ENCODE measurements at places on chromosomes 16 and 17.

DNA sequence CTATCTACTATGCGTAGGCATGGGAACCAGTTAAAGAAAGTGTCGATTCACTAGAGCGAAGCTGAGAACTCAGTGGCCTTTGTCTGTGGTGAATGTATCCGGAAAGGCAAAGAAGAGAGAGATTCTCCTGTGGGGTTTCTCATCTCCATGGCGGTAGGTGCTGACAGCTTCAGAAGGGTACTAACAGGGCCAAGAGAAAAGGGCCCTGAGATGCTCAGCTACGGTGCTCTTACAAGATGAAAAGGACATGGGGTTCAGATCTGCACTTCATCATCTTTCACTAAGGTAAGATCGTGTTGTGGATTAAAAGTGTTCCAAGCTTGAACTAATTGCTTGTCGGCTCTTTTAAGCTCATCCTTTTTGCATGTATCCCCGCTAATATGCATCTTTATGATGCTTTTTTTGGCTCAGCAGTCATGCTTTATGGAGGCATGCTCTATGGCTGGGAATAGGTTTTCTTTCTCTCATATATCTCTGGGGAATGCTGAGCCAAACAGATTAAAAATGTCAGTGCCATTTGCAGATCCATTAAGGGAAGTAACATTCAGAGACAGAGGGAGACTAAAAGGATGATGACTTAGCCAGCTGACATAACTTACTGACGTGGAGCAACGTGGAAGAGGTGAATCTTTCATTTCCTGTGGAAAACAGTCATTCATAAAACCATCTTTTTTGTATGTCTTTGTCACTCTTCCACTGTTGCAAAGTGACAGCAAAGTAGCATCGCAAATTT is 29.9 kb downstream of the KCNJ16 start:
- DNase-seq, result no peak

DNA sequence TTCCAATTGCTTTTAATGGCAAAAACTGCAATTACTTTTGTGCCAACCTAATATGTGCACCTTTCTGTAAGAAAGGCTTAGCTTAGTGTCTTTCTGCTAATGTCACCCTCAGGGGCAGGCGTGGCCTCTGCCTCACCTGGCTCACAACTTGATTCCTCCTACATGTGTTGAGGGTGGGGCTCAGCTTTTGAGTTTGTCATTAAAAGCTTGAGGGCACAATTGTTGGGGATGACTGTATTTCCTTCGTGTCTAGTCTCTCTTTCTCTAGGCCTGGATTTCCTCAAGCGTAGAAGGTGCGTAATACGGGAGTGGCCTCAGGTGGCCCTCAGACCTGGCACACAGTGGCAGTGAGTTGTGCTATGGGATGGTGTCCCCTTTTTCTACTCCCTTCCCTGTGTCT is 94.4 kb downstream of the CLEC16A start:
- DNase-seq, result no peak

- no peak for DNase-seq
Measured at GRCh38 chr17:69702078-69702477, 287.6 kb downstream of the MAP2K6 start.

DNA sequence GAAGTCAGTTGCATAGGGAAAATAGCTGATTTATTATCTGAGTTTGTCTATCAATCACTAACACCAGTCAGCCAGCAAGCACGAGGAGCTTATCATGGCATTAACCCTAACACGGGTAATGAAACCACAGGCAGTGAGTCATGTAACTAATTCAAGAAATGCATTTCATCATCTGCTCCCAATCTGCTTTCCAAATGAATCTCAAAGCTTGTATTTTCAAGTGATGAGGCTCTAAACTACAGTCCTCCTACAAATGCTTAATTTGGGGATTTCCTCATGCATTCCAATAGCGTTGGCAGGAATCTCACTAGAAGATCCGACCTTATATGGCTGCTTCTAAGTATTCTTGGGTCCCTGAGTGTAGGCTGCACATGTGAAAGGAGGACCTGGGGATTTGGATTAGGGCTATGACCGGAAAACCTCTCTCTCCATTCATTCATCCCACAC is 118.4 kb upstream of the HSBP1 start:
- no peak for DNase-seq

- DNase-seq, result no peak
Measured at GRCh38 chr16:25235991-25236390, 19.2 kb downstream of the AQP8 start.

GRCh38 chr17:73228748-73229236 is 32.9 kb downstream of the CPSF4L start:
- no peak for DNase-seq

DNA sequence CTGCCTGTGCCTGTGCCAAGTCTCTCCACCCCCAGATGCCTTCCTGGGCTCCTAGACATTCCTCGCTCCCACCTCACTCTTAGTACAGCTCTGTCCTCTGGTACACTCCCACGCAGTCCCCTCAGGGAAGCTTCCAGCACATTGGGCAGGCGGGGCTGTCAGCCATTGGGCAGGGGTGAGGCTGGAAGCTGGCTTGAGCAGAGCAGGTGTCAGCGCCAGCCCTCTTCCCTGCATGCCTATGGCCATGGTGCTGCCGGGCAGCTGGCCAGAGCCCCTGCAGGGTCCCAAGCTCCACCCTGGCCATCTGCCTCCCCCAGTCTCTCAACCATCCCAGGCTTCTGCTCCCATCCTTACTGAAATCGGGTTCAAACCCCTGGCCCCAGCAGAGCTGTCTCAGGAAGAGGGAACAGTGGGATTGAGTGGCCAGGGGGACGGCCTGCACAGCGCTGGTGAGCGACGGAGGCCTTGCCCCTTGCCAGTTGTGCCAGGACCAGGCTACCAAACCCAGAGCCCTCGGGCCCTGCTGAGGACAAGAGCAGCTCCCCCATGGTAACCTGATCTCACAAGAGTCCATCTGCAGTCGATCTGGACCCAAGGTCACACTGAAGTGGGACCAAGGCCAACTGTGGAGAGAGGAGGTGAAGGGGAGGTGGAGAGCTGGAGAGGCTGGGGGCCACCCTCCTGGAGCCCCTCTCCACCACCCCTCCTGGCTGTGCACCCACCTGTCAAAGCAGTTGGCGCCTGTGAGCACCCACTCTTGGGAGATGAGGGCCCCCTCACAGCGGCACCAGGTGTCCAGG is 2.4 kb upstream of the B9D1 start:
- no peak for DNase-seq

GRCh38 chr16:77679901-77680300 is 42.4 kb upstream of the NUDT7 start:
- no peak for DNase-seq

All from iPS DF 19.7 (cell line).